ENCODE measurements at places on chromosomes 1 and 21.

- no peak for DNase-seq
Measured at GRCh38 chr21:41827951-41828883, 50.9 kb downstream of the PRDM15 start.

DNA sequence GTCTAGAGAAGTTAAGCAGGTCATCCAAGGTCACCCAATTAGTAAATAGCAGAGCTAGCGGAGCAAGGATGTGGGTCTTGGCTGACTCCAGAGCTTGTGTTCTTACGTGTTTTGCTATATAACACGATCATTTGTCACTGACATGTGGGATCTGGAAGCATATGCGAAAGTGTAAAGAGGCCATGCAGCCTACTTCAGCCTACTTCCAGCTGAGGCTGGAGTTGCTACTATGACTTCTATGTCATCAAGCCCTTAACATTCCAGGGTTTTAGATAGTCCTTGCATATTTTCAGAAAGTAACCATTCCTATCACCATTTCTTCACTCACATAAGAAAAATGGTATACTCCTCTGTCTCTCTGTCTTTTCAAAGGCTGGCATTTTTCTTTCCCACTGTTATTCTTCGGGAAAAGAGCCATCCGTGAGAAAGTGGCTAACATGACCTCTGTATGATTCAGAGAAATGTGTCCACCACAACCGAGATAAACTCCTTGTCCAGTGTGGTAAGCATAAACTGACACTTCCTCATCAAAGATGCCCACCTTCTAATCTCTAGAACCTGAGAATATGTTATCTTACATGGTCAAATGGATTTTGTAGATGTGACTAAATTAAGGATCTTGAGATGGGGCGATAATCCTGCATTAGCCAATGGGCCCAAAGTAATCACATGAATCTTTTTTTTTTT, 24.0 kb upstream of the ABL2 start:
- DNase-seq, result no peak

GRCh38 chr1:198957044-198957443, 318.2 kb downstream of the PTPRC start:
- no peak for DNase-seq

- no peak for DNase-seq
Measured at GRCh38 chr1:173002891-173003838, 47.6 kb downstream of the TNFSF18 start.

DNA sequence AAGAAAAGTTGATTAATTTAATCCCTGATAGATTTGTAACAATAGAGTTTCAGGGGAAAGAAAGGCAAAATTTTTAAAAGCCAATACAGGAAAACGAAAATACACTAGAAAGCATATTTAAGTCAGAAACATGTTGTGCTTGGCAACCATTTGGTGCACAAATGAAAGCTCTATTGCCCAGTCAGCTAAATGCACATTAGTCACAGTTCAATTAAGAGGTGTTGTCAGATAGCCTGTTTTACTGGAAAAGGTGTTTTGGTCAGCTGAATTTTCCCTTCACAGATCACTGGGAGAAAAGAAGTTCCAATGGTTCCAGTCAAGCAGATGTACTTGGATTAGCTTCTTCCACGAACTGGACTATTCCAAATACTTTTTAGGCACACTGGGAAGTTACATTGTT, 25.4 kb downstream of the RGS4 start:
- DNase-seq, result no peak

DNA sequence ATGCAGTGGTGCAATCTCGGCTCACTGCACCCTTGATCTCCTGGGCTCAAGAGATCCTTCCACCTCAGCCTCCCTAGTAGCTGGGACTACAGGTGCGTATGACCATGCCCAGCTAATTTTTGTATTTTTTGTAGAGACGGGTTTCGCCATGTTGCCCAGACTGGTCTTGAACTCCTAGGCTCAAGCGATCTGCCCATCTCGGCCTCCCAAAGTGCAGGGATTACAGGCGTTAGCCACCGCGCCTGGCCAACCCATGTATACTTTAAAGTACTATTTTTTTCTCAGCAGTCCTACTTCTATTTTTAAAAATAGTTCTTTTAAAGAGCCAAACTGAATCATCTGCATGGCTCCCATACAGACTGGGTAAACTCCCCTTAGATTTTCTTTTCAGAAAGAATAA, 3.5 kb downstream of the STK40 start:
- no peak for DNase-seq

DNA sequence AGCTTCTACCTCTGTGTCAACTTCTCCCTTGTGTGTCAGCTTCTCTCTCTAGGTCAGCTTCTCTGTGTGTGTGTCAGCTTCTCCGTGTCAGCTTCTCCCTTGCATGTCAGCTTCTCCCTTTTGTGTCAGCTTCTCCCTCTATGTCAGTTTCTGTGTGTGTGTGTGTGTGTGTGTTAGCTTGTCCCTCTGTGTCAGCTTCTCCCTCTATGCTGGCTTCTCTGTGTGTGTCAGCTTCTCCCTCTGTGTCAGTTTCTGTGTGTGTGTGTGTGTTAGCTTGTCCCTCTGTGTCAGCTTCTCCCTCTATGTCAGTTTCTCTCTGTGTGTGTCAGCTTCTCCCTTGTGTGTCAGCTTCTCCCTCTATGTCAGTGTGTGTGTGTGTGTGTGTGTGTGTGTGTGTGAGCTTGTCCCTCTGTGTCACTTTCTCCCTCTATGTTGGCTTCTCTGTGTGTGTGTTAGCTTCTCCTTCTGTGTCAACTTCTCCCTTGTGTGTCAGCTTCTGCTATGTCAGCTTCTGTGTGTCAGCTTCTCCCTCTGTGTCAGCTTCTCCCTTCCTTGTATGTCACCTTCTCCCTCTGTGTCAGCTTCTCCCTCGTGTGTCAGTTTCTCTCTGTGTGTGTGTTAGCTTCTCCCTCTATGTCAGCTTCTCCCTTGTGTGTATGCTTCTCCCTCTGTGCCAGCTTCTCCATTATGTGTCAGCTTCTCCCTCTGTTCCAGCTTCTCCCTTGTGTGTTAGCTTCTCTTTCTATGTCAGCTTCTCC, 6.3 kb upstream of the UBXN10 start:
- no peak for DNase-seq

DNA sequence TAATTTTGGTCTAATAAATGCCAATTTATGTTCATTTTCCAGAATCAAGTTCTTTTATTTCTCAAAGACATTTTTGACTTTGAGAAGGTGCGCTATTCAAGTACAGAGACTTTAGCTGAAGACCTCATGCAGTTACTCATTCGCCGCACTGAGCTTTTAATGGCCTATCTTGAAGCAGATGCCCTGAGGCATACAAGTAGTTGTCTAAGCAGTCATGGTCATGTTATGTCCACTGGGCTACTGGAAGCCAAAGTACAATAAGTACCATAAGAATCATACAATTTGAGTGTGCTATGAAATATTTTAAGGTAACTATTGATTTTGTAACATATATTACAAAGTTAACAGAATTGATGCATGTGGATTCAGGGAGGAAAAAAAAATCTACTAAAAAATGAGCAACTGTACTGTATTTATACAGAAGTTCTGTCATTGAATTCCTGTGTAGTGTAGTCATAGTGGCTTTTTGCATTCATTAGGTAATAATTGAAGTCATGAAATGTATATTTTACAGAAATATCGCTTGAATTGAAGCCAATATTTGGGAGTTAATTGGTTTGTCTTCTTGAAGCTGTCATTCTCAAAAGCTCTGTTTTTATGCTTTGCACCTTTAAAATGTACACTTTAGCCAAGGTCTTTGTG, 13.5 kb upstream of the NEXN start:
- no peak for DNase-seq

DNA sequence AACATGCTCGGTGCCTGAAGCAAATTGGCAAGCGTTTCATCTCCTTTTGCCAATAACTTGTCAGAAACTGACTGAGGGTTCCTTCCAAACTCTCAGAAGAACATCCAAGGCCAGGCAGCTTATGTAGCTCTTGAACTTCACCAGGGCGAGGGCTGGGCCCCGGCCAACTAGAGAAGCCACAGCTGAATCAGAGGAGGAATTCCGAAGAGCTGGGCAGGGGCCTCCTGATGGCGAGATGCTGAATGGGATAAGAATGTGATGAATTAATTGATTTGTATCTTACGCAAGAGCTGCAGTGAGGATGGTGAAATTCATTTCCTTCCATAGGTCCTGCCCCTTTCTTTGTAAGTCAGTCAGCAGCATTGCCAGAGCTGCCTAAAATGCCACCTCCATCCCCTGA, 345.8 kb downstream of the KIF26B start:
- DNase-seq, result no peak

DNA sequence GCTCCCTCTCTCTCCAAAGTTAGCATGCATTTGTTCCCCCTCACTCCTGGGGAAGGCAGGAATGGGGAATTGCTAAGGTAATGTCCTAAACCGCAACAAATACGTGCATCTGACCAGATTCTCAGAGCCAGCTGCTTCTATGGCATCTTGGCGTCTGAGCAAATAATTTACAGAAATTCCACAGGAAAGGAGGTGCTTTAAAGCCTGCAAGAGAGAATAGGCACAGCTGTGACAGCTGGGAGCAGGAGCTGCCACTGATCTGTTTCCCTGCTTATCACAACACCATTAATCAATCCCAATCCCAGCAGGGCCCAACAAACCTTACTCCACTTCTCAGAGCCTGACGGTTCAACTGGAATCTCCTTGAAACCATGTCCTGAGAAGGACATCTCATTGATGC, 83.5 kb upstream of the ZNF281 start:
- DNase-seq, result peak; percentile 45

- DNase-seq, result no peak
Measured at GRCh38 chr1:167635941-167636340, 5.9 kb downstream of the RCSD1 start.

DNA sequence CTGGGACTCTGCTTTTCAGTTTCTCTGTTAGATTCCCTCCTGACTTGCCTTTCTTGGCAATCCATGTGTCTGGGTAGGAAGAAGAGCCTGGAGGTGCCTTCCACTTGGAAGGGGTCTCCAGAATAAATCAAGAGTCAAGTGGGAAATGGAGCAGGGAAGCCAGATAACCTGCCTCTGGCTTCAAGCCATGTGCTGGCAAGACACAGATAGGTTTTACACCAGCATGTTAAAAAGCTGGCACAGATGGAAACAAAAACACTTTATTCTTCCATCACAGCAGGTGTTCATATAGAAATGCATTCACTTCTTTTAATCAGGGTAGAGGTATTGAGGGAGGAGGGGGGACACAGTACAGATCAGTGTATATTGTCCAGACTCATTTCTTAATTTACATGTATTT, 356.9 kb upstream of the RUNX1 start:
- DNase-seq, result no peak

DNA sequence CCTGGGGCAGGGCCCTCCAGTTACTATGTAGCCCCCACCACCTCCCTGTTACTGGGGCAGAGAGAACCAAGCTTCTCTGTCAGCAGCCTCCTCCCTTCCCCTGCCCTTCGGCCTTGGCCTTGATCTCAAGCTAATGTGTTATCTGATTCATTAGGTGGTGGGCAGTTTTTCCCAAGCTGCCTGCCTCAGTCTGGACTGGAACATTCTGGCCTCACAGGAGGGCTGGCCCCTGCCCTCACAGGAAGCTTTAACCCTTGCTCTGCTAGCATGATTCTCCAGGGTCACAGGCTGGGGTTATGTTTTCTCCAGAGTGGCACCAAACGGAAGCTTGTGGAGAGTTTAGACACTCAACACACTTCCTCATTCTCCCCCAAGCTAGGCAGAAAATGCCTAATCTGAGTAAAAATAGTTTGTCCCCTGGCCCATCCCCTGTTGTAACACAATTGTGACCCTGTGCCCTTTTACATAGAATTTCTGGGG, 37.2 kb upstream of the SLC6A9 start:
- DNase-seq, result no peak

- peak; percentile 92 for DNase-seq
Measured at GRCh38 chr1:156445789-156446263, 54.7 kb downstream of the MEF2D start.

GRCh38 chr1:208201229-208201628, 43.0 kb downstream of the PLXNA2 start:
- DNase-seq, result no peak

DNA sequence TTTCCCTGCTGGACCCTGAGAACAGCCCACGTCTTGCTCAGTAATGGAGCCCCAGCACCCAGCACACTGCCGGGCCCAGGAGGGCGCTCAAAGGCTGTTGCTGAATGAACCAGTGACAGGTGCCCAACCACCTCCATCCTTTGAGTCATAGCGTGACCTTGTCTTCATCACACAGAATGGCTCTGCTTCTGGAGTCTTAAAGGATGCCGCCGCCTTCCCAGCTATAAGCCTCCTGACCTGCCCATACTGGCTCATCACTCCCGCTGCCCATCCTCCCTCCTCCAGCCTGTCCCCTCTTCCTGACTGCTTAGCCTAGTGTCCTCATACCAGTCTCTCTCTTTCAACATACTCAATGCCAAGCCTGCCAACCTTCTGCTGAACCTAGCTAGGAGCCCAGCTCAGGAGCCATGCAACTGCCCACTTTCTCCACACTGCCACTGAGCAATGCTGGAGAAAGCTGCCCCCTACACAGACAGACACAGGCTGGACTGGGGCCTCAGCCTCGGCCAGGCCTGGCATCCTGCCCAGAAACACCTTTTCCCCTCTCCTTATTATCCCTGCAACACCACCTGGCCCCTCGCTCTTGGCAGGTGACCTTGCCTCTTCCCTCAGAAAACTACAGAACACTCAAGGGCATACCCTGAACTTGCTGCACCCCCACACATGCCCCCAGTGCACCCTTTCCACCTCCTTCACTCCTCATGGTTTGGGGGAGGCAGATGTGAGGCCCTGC, 14.1 kb downstream of the TTC39A start:
- DNase-seq, result no peak

- no peak for DNase-seq
Measured at GRCh38 chr1:98472878-98473277, 188.6 kb upstream of the SNX7 start.

- DNase-seq, result peak; percentile 61
Measured at GRCh38 chr1:108570128-108570527, 10.2 kb downstream of the EEIG2 start.

DNA sequence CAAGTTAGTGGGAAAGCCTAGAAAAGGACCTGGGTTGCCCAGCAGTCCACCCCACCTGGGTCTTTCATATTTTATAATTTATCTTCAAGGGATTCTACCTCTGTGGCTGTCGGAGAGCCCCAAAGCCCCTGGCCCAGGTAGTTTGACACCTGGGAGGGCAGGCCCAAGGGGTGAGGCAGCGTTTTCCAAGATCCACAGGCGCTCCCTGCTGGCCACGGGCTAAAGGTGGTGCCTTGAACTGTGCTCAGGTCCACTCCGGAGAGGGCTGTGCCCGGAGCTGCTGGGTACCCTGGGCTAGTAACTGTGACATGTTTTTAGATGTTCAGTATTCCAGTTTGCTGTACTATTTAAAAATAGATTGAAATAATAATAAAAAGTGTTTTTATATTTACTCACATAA, 37.2 kb upstream of the CRNN start:
- no peak for DNase-seq

DNA sequence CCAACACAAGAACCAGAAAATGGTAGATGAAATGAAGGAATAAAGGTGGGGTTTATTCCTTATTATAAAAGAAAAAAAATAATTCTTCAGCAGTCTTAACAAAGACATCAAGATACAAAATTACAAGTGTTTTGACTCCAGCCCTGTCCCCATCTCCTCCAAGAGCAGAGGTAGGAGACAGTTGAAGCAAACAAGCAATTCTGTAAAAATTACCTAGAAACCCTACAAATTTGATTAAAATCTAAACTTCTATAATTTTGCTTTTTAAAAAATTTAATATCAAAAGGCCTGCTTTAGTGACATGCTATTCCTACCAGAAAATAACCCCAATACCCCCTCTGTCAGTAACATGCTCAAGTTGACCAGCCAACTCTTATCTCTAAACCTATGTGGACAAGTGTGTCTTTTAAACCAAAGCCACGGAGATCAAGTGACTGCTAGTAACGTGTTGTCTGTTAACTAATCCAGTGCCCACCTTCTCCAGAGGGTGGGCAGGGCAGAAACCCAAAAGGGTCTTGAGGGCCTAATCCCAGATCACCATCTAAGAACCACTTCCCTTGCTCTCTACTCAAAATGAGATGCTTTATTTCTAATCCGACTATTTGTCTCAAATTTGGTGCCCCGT, 8.4 kb downstream of the GLUL start:
- DNase-seq, result no peak

Data from HEK293T (cell line).